Esophagus squamous epithelium (tissue), 5 donors: ENCODE measurements at places on chromosomes 16 and 17.
A peak's percentile ranks its signal among the peaks of the same experiment; 100 is the strongest.

GRCh38 chr16:795580-796229, 4.8 kb downstream of the GNG13 start:
- DNase-seq, result no peak

DNA sequence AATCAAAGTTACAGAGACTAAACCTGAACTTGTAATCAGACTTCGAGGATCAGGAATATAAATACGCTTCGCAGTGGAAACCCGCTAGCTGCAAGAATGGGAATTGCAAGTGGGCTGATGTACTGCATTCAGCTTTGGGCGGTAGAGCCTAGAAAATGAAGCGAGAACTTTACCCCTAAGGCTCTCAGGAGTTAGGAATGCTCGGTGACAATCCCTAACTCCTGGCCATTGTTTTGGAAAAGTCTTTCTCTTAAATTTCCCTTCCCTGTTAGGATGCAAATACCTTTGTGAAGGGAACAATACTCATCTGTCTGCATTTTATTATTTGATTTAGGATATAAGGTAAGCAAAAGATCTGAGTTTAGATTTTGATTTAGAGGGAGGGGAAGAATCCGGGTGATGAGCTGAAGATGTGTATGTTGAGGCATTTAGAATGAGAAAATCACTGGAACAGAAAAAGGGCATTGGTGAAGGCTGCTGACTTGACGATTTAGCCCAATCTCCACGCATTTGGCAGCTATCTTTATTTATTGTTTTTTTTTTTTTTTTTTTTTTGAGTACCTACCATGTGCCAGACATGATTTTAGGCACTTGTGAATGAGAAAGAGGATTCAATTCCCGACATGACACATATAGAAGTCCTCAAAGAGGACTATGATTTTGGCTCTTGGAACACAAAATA, 2.2 kb upstream of the TOX3 start:
- DNase-seq, result no peak

DNA sequence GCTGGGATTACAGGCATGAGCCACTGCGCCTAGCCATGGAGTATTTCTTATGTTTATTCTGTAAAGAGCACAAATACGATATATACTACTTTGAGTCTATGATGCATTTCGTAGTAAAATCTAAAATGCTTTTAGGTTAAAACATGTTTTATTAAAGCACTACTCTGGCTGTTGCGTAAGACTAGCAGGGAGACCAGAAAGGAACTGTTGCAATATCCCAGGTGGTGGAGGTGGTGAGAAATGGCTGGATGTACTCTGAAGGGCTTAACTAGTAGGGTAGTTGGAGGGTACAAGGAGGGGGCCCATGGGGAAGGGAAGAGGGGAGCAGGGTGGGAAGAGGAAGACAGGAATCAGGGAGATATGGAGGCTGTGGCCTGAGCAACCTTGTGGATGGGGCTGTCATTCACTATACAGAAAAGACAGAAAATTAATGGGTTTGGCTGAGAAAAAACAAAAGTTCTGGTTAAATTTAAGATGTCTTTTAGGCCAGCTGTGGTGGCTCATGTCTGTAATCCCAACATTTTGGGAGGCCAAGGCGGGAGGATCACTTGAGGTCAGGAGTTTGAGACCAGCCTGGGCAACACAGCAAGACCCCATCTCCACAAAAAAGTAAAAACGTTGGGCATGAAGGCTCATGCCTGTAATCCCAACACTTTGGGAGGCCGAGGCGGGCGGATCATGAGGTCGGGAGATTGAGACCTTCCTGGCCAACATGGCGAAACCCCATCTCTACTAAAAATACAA, 35.8 kb downstream of the ST3GAL2 start:
- no peak for DNase-seq

DNA sequence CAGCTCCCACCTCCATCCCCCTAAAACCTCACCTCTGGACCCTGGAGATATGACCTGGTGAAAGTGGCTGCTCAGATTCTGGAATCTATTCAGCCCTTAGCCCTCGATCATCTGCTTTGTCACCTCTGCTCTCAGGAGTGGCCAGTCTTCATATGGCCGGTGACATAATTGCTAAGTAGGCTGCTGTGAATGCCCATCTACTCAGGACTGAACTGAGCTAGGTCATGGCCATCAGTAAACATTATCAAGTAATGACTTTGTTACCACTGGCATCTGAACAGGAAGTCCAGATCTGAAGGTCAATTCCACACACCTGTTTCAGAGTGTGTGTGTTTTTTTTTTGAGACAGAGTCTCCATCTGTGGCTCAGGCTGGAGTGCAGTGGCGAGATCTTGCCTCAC, 78.6 kb downstream of the CDK5R1 start:
- DNase-seq, result no peak

DNA sequence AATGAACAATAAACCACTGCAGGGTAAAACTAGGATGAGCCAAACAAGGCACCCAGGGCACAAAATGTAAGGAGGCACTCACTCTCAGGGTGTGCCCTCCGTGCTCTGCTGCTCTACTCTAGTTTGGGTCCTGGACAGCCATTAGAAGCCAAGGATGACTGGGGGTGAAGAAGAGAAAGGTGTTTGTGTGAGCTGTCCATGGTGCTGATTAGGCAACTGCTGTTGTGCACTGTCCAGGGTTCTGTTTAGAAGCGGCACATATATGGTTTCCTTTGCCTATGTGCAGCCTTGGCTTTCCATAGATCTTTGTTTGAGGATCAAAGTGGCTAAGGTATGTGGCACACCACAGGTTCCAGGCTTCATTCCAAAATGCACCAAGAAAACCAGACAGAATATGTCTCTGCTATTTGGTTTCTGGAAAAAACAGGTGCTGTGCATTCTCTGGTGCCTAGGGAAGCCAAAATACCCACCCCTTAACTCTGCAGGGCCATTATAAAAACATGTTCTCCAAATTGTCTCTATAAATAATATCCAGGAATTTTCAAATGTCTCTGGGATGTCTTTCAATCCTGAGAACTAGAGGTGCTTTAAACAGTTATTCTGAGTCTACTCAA, 123.5 kb downstream of the CBLN1 start:
- no peak for DNase-seq

GRCh38 chr16:5951486-5951885, 853.9 kb upstream of the EEF2KMT start:
- no peak for DNase-seq

- no peak for DNase-seq
Measured at GRCh38 chr17:3316836-3317235, 18.7 kb upstream of the OR3A1 start.

DNA sequence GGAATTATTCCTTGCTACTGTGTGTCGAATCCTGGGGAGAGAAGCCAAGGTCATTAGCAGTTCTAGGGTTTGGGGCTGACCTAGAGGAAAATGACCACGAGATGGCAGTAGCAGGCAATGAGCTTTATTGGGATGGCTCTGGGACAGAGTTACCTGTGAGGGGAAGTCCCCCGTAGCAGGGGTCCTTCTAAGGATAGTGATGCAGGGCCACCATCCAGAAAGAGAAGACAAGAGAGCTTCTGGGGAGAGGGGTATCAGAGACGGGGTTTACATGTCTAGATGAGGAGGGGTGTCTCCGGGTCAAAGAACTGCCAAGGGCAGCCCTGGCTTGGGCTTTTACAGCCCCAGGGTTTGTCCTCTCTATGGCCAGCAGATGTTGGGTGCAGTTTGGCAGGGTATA, 6.4 kb upstream of the GGT6 start:
- no peak for DNase-seq

GRCh38 chr16:31073142-31073969, 684 bp downstream of the ZNF668 start:
- DNase-seq, result peak; percentile 55

DNA sequence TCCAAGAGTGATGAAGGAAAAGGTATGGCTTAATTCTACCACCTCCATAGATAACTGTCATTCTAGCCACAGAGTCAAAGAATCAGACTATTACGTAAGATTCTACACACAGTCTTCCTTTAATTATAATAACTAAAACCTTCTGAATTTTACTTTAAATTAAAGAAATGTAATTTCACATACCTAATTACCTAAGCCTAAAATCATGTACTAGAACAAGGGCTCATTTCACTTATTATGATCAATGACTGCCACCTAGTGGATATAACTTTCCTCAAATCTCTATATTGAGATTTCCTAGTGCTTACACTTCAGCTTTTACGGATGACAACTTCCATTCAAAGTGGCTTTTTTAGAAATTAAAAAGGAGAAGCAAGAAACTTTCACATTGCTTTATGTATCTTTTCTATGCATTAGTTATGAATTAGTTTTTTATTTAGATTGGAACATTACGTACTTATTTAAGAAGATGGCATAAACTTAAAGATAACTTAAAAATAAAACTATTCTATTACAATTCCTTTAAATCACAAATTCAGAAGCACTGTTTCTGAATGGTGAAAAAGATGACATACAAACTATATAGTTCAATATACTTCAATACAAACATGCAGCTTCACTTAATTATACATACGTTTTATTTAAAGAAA, 18.2 kb upstream of the ABCA10 start:
- DNase-seq, result no peak

GRCh38 chr17:19341641-19342610, 20.6 kb downstream of the B9D1 start:
- DNase-seq, result no peak

- no peak for DNase-seq
Measured at GRCh38 chr17:4340914-4341615, 25.4 kb downstream of the UBE2G1 start.

DNA sequence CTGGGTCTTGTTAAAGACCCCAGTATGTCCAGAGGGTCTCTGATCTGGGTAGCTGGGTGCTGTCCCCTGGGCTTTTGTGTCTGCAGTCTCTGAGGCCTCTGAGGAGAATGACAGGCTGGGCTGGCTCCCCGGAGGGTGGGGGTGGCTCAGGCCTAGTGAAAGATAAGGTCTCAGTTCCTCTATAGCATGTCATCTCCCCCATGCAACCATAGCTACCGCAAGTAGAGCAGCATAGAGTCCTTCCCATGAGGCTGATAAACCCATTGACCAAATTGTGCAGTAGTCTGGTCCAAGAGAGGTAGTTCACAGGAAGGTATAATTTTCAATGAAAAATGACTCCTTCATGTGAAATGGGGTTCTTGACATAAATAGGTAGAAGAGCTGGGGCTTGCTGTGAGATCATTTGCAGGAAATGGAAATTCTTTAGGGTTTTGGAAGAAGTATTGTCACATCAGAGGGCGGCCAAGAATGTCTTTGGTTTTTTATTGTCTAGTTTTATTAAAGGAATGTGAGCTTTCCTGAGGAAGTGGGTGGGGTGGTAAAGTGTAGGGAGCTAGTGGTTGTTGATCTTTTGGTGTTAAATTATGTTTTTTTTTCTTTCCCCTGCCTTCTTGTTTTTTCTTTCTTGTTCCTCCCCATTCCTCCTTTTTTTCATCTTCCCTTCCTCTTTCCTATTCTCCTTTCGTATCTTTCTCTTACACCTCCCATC, 21.0 kb downstream of the SLC7A6OS start:
- no peak for DNase-seq

DNA sequence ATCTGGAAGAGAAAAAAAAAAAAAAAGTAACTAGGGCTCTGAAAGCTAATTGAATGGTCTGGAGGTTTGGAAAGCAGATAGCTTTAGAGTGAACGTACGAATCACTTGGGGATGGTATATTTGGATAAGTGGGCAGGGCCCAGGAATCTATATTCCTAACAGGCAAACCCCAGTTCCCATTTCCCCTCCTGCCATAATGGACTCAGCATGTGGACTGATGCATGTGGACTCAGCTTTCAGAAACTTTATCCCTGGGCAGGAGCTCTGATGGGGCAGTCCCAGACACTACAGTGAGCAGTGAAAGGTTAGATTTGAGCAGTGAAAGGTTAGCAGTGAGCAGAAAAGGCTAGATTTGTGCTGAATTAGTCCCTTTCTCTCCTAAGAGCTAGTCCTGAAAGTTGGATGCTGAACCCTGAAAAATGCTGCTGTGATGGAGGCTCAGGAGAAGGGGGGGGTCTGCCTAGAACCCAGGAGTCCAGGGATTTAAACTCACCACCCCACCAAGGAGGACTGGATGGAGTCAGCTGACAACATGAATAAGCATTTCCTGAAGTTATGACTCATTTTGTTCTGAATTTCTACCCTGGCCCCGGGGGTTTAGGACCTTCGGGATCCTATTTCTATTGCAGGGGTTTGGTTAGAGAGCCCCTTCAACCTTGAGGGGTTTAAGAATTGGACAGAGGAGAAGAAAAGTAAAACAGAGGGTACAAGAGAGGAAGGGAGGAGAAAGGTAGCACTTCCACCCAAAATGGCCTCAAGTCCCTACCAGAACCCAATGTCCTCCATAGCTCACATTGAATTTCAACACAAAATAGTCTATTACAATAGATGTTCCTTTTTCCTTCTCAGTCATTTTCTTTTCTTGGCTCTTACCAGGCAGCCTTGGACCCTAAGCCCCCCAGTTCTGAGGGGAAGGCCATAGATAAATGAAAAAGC, 10.3 kb upstream of the FZD2 start:
- DNase-seq, result no peak

DNA sequence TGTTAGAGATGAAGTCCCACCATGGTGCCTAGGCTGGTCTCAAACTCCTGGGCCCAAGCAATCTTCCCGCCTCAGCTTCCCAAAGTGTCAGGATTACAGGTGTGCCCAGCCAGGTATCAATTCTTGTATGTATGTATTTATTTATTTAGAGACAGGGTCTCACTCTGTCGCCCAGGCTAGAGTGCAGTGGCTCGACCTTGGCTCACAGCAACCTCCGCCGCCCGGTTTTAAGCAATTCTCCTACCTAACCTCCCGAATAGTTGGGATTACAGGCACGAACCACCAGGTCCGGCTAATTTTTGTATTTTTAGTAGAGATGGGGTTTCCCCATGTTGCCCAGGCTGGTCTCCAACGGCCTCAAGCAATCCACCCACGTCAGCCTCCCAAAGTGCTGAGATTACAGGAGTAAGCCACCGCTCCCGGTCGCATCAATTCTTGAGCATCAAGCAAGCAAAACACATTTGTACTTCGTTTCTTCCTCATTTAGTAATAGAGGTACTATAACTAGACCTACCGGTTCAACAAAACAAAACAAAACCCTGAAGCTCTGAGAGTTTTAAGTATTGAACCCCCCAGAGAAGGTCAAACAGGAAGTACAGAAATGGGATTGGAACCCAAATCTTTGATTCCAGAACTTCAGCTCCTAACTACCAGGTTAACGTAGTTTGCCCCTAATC, 1.0 kb upstream of the ZNF500 start:
- DNase-seq, result no peak

DNA sequence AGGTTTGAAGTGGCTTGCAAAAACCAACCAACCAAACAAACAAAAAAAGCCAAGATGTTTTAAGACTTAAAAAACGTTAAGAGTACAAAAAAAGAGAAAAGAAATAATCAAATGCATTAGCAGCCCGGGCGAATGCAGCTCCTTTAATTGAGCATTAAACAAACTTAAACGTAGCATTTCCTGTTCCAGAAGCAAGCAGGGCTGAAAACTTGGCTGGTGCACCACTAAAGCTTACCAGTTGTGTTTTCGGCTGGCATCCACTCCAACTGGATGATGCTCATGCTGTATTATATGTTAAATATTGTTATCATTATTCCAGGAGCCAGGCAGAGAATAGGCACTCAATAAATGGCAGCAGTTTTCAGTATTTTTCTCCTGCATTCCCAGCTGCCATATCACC, 45.1 kb downstream of the IRX6 start:
- DNase-seq, result no peak
